T-helper 2 cell (primary cell): ENCODE measurements at places on chromosomes 7 and 10.

- DNase-seq, result no peak
These were observed 37.9 kb downstream of the PIP4K2A start for GRCh38 chr10:22676435-22676834.

DNA sequence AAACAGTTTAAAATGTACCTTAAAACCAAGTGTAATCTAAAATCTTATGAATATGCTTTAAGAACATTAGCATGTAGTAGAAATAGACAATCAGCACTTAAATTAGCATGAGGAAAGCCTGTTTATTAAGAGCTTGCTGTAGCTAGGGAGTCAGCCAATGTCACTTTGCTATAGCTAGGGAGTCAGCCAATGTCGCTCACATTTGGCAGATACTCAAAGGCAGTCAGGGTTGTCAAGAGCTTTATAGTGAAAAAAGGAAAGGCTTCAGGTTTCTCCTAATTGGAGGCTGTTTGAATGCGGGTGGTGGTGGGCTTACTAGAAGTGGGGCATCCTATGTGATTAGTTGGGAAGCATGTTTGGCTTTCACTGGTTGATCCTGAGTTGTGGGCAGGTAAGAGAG, 226.2 kb upstream of the DGKB start:
- no peak for DNase-seq

- no peak for DNase-seq
These were observed 379.7 kb downstream of the PHTF2 start for GRCh38 chr7:78178319-78178718.

- DNase-seq, result peak; percentile 89
These were observed 3.1 kb downstream of the ADIRF start for GRCh38 chr10:86971232-86971991.

DNA sequence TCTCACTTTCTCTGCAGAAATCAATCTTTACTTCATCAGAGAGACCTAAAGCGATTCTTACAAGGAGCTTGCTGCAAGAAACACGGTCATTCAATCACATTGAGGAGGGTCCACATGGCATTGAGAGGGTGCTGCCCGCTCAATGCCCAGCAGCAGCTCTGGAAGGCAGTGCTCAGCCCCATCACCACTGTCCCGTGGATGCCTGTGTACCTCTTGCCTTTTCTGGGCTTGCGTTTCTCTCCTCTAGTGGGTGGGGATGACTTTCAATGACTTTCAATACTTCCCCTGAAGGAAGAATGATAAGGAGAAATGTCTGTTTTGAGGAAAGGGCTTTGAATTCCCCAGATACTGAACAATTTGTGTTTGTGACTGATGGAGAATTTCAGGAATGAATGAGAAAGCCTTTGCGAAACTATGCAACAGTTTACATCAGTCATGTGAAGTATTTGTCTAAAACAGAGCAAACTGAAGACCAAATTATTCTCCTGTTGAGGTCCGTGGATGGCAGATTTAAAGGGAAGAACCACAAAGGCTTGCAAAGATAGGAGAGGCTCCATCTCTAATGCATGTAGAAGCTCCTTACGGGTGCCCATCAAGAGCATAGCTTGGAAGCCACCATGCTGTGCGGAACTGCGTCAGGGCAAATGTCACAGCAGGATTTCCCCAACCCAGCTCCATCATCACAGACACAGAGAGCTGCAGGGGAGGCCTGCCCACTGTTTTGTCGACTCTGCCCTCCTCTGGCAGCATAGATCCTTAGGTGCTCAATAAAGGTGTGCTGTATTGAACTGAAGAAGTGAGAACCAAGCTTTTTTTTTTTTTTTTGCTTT, 6.6 kb upstream of the ZNF22 start:
- DNase-seq, result no peak

- no peak for DNase-seq
These were observed 85.4 kb downstream of the PCLO start for GRCh38 chr7:83077328-83077727.

DNA sequence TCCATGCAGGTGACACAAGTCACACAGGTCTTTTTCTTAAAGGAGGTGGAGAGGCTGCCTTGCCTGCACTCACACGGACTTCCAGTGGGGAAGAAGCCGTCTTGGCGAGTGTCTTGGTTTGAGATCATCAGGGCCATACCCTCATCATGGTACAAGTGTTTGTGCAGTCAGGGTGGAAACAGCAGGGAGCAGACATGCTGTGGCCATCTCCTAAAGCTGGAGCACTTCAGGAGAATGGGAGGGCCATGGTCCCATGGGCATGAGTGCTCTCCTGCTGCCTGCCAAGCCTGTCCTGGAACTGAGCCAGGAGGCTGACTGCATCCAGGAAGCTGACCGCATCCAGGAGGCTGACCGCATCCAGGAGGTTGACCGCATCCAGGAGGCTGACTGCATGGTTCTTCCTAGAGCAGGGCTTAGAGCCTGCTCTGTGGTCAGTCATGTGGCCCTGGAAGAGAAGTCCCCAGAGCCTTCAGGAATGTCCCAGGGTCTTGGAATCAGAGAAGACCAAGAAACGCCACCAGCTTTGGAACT, 98.4 kb downstream of the ADARB2 start:
- no peak for DNase-seq

- no peak for DNase-seq
These were observed 27.7 kb downstream of the GBX1 start for GRCh38 chr7:151139791-151140190.

DNA sequence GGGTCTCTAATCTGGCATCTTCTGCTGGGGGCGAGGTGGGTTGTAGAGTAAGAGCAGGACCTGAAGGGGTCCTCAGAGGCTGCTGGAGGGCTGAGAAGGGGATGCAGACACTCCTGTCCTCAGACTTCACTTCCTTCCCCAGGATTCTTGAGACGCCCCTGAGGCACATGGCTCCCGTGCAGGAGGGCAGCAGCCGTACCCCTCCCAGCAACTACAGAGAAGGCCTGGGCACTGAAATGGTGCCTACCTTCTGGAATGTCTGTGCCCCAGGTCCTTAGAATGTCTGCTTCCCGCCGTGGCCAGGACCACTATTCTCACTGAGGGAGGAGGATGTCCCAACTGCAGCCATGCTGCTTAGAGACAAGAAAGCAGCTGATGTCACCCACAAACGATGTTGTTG, 52.0 kb downstream of the VWA2 start:
- no peak for DNase-seq

GRCh38 chr10:48609441-48609840, 4.6 kb upstream of the ARHGAP22 start:
- no peak for DNase-seq

DNA sequence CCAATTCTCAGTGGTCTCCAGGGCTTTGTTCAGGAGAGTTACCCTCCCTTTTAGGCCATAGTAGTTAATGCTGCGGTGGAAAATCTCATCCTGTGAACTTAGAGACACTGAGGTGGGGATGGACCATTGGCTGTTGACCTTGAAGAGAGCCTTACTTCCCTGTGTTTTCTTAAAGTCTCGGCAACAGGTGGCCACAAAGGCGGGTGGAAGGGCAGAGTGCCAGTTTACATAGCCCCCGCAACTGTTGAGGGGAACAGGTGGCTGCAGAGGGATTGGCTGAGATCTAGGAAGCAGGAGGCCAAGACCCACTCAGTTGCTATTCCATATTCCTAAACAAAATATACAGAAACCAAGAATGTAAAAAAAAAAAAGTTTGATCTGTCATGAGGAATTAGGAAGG, 160.6 kb downstream of the ST7 start:
- no peak for DNase-seq

GRCh38 chr7:148204639-148205304, 385.8 kb upstream of the C7orf33 start:
- no peak for DNase-seq
